ENCODE measurements at places on chromosomes 2 and 18. TPM values are rescaled to one million over a fixed set of nuclear protein-coding genes. Genes with fewer than 3 reads are reported as not detected.

DNA sequence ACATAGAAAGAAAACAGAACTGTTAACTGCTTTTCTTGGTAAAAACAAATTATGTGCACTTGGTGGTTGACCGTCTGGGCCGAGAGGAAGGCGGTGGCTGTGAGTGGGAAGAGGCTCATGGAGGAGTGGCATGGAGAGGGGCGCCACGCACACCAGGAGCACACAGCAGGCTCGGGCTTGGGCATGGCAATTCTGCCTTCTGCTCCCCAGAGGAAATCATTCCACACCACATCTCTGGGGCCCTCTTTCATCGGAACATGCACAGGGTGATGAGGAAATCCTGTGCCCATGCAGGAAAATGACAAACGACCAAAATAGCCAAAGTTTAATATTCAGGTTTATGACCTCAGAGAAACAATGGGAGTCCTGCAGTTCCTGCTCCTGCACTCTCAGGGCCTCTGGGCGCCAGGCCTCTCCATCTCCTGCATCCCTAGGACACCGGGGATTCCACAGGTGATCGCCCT lies 26.4 kb downstream of the WDFY1 start:
- H3K4me3 ChIP-seq, result no peak overlapping the region
- no peak overlapping the region for H3K27ac ChIP-seq
- no peaks in the 10 kb centered on the region for H3K4me1 ChIP-seq
- H3K27me3 ChIP-seq, result no peaks in the 10 kb centered on the region
- DNase-seq, result no peak

DNA sequence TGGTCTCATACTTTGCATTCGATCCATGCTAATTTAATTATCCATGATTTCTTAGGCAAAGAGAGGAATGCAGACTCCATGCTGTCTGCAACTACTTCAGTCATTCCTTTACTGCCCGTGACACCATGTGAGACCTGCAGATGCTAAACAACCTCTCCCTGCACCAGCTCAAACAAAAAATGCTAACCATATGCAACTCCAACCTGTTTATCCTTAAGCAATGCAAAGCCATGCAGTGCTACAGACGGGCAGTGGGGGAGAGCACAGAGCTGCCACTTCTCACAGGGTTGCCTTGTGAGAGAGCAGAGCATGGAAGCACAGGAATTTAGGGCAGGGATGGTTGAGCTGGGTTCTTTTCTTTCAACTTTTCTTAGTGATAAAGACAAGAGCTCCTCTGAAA lies 74.9 kb upstream of the KLHL14 start:
- H3K27ac ChIP-seq, result no peak overlapping the region
- H3K4me1 ChIP-seq, result no peaks in the 10 kb centered on the region
- H3K4me3 ChIP-seq, result no peak overlapping the region
- H3K36me3 ChIP-seq, result no peaks in the 10 kb centered on the region
- no peaks in the 10 kb centered on the region for H3K27me3 ChIP-seq

- no peaks in the 10 kb centered on the region for H3K36me3 ChIP-seq
- H3K27ac ChIP-seq, result no peak overlapping the region
- no peak overlapping the region for H3K4me3 ChIP-seq
- peaks cover 8% of the 10 kb centered on the region for H3K4me1 ChIP-seq
- H3K27me3 ChIP-seq, result no peaks in the 10 kb centered on the region
These were observed 97.5 kb downstream of the ICA1L start for GRCh38 chr2:202774104-202774503.

- no peak overlapping the region for H3K4me3 ChIP-seq
- H3K36me3 ChIP-seq, result no peaks in the 10 kb centered on the region
- H3K27me3 ChIP-seq, result no peaks in the 10 kb centered on the region
- no peak overlapping the region for H3K27ac ChIP-seq
- H3K4me1 ChIP-seq, result no peaks in the 10 kb centered on the region
- DNase-seq, result no peak
These were observed 60.7 kb upstream of the CAVIN2 start for GRCh38 chr2:191907545-191907944.

DNA sequence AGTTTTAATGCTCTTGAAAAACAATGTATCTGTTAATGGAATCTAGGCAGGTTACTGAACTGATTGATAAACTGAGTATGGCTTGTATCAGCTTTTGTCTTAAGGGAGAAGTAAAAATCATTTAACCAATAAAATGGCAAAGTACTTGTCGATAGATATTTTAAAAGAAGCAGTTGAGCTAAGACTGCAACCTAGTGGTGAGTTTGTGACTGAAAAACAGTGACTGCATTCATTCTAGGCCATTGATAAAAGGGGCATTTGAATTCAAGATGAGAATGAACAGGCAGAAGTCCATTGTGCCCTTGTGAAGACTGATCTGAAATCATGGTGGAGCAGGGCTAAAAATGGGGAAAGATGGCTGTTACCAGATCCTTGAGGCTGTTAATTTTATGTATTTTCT lies 59.4 kb upstream of the MSTN start:
- no peak overlapping the region for H3K4me3 ChIP-seq
- H3K4me1 ChIP-seq, result no peaks in the 10 kb centered on the region
- H3K27me3 ChIP-seq, result no peaks in the 10 kb centered on the region
- H3K36me3 ChIP-seq, result no peaks in the 10 kb centered on the region
- no peak for DNase-seq
- no peak overlapping the region for H3K27ac ChIP-seq

- H3K27me3 ChIP-seq, result no peaks in the 10 kb centered on the region
- H3K27ac ChIP-seq, result peak overlapping the region; percentile 71
- no peak overlapping the region for H3K4me3 ChIP-seq
These were observed 30.2 kb upstream of the ROCK1 start for GRCh38 chr18:21141668-21142422.

- H3K4me1 ChIP-seq, result no peaks in the 10 kb centered on the region
- no peak for DNase-seq
- H3K27ac ChIP-seq, result no peak overlapping the region
These were observed 221.0 kb downstream of the OSR1 start for GRCh38 chr2:19137433-19137832.

GRCh38 chr2:54942373-54942772 lies 107.9 kb downstream of the RTN4 start:
- H3K36me3 ChIP-seq, result no peaks in the 10 kb centered on the region
- no peak overlapping the region for H3K4me3 ChIP-seq
- no peak overlapping the region for H3K27ac ChIP-seq
- H3K4me1 ChIP-seq, result peaks cover 9% of the 10 kb centered on the region
- H3K27me3 ChIP-seq, result no peaks in the 10 kb centered on the region

DNA sequence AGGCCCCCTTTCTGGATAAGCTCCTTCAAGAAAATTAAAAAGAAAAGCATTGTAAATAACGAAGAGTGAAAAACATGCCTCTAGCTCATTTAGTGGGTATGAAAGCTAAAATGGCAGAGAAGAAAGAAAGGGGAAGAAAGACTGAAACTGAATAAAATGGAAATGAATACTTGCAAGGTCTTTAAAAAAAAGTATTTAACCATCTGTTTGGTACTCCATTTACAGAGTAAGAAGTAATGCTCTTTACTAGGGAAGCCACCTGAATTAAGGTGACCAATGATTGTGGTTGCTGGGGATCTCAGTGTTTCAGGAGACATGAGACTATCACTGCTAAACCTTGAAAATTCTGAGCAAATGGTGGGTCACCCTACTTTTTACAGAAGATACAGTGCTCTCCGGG lies 17.7 kb upstream of the ARL5A start:
- H3K27ac ChIP-seq, result no peak overlapping the region
- no peak overlapping the region for H3K4me3 ChIP-seq
- no peaks in the 10 kb centered on the region for H3K36me3 ChIP-seq
- no peak for DNase-seq

DNA sequence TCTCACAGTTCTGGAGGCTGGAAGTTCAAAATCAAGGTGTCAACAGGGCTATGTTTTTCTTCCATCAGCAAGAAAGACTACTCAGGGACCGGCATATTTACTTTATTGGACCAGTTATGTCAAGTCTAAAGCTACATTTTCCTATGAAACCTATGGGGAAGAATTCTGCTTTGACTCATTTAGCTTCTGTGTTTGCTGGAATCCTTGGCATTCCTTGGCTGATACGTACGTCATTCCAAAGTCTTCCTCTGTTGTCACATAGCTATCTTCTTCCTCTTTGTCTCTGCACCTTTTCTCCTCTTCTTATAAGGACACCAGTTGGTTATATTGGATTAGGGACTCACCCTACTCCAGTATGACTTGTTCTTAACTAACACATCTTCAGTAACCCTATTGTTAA lies 137.4 kb upstream of the FBXO11 start:
- H3K27me3 ChIP-seq, result no peaks in the 10 kb centered on the region
- no peak overlapping the region for H3K27ac ChIP-seq
- no peak for DNase-seq
- no peaks in the 10 kb centered on the region for H3K4me1 ChIP-seq

- peak; percentile 62 for DNase-seq
- no peak overlapping the region for H3K27ac ChIP-seq
- no peaks in the 10 kb centered on the region for H3K4me1 ChIP-seq
- H3K36me3 ChIP-seq, result no peaks in the 10 kb centered on the region
- H3K27me3 ChIP-seq, result no peaks in the 10 kb centered on the region
- H3K4me3 ChIP-seq, result no peak overlapping the region
These were observed 447.5 kb upstream of the FSIP2 start for GRCh38 chr2:185291035-185291647.

DNA sequence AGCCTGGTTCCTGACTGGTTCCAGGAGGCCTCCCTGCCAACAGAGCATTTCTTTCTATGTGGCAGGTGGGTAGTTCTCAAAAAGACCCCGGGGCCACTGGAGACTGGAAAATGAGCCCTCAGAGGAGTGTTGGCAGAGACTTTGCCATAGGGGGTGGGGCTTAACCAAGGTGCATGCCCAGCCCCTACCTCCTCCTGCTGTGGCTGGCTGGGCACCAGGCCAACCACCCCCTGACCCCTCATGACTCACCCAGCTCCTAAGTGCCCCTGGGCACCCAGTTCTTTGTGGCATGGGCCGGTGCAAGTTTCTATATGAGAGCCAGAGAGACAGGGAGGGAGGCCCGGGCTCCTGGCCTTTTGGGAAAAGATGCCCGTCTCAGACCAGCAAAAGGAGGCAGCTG lies 98.2 kb upstream of the SMAD2 start:
- H3K36me3 ChIP-seq, result no peaks in the 10 kb centered on the region
- peak; percentile 48 for DNase-seq
- no peak overlapping the region for H3K27ac ChIP-seq
- no peak overlapping the region for H3K4me3 ChIP-seq
- H3K27me3 ChIP-seq, result no peaks in the 10 kb centered on the region

DNA sequence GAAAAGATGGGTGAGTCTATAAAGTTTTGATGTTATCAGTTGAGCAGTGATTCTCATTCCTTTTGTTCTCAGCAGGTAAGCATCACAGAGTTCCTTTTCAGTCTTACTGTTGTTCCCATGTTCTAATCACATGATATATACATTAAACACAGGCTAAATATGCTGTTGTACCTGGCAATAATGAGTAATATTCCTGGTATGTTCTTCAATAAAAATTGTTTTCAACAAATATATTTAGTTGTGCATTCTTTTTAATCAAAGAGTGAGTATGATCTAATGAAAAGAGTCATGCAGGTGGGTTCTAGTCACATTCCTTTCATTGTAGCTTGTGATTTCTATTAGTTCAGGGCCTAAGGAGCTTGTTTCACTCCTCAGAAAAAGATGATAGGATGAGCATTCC lies 288.3 kb upstream of the NETO1 start:
- H3K36me3 ChIP-seq, result no peaks in the 10 kb centered on the region
- H3K27ac ChIP-seq, result no peak overlapping the region
- no peaks in the 10 kb centered on the region for H3K27me3 ChIP-seq

DNA sequence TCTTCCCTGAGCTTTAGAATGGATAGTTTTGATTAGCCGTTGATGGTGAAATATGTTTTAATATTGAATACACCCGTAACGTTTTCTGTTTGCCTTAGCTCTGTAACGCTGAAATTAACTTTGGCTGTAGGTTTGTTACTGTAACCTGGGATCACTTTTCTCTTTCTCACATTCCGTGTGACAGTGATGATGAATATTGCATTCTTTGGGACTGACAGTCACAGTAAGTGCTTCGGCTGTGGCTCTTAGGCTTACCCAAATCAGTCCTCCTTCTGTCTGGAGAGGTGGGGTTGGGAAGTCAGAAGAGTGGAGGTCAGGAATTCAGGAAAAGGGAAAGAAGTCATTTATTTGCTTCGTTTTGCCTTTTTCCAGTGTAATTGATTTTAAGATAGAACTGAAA lies 18.0 kb downstream of the RMC1 start:
- peaks cover 100% of the 10 kb centered on the region for H3K36me3 ChIP-seq
- no peaks in the 10 kb centered on the region for H3K27me3 ChIP-seq
- peaks cover 1% of the 10 kb centered on the region for H3K4me1 ChIP-seq
- no peak overlapping the region for H3K27ac ChIP-seq

DNA sequence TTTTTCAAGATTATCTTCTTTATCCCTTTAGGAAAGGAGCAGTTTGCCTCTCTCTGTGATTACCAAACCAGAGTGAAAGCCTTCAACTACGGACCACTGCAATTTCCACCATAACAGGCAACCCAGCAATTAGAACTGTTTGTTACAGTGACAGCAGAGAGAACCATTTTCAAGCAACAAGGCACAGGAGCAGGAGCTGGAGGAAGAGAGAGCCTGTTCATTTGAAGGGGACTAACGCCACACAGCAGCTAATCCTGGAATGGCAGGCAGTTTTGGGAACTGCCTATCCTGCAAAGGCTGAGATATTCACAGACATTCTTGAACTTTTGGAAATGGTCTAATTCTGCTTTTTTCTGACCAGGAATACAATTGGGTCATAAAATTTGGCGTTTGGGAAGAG lies 1541.9 kb upstream of the PIK3C3 start:
- no peaks in the 10 kb centered on the region for H3K36me3 ChIP-seq
- no peak for DNase-seq
- no peak overlapping the region for H3K4me3 ChIP-seq
- H3K4me1 ChIP-seq, result no peaks in the 10 kb centered on the region
- no peak overlapping the region for H3K27ac ChIP-seq

Gene C2orf66
- not detected for total RNA-seq

Gene TRIM54
- not detected for total RNA-seq

Gene GAL3ST2
- total RNA-seq, result 0.68 TPM

Gene DARS1
- total RNA-seq, result 77.3 TPM

Gene TFPI
- total RNA-seq, result 29.3 TPM

Gene SLC23A3
- 0.14 TPM for total RNA-seq

Gene KCNJ3
- 0.16 TPM for total RNA-seq
